Hindlimb muscle (tissue), 1 donor: ENCODE measurements at places on chromosomes 12 and 14.
A peak's percentile ranks its signal among the peaks of the same experiment; 100 is the strongest.

DNA sequence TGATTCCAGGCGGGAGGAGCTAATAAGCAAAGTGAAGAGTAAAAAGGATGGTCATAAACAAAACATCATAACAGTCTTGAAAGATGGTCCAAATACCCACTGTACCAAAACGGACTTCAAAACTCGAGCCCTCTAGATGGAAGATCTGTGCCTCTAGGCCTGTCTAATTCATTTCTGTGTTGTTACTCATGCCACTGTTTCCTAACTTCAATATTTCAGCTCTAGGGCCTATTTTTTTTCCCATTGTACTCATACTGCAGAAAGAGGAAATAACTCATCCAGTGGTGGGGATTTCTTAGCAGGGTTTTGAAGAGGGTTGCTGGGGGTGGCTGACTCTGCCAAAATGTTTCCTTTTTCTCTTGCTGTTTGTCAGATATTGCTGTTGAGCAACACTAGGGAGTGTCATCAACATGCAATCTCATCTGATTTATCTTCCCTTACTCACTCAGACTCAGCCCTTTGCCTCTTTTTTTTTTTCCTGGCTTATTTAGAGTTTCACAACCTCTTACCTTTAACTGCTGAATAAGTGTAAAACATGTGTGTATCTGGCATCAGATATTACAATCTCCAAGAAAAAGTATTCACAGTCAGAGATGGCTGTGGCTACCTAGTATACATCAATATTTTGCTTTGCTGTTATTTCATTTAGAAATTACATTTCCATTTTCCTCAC, 189.6 kb downstream of the DUSP6 start:
- peak; percentile 56 for DNase-seq

DNA sequence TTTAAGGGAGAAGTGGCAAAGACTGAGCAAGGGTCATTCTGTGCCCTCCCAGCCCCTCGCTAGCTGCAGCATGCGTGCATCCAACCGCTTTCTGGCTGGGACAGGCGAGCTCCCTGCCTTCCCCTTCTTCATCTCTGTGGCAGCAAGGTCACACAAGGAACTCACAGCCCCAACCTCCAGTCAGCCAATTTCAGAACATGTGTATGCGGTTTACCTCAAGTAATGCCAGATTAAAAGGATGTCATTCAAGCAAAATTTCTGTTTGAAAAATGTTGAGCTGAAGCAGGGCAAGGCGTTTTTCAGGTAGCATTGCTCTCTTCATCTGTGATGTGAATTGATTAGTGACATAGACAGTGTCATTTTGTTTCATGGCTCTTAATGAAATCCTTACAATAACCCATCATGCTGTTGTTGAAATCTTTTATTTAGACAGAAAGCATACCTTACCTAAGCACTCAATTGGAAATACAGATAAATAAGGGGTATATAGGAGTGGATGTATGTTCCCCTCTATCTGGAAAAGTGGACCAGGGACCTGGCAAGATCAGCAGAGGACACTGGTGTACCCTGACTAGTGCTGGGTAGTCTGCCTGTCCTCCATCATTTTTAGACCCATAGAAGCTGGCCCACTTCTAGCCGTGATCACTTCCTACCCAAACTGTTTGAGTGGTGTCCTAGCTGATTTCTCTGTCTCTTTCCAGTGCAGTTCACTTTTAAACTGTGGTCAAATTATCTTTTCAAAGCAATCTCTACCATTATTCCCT, 82.8 kb upstream of the NEDD1 start:
- no peak for DNase-seq

GRCh38 chr12:108562348-108563135, at the start of gene ISCU:
Gene ISCU (plus strand): TSS chr12:108562596. CDS start chr12:108562623, 27 bp downstream.
- DNase-seq = peak; percentile 99

GRCh38 chr12:103100257-103100831, 142.9 kb downstream of the ASCL1 start:
- DNase-seq = no peak

DNA sequence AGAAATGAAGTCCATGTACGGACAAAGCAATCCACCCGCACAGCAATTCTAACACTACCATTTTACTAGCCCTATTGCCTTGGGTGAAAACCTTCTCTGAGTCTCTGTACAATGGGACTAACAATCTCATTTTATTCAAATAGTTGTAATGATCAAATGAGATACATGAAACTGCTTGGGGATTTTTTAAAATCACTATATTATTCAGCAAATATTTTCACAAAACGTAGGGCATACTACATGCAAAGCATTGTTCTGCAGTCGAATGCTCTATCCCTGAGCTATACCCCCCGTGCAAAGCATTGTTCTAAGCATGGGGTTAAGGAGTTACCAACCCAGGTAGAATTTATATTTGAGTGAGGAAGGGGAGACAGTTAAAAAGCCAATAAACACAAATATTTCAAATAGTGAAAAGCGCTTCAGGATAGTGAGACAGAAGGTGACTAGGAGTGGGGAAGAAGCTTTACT, 554 bp upstream of the ATF7 start:
- DNase-seq = no peak

DNA sequence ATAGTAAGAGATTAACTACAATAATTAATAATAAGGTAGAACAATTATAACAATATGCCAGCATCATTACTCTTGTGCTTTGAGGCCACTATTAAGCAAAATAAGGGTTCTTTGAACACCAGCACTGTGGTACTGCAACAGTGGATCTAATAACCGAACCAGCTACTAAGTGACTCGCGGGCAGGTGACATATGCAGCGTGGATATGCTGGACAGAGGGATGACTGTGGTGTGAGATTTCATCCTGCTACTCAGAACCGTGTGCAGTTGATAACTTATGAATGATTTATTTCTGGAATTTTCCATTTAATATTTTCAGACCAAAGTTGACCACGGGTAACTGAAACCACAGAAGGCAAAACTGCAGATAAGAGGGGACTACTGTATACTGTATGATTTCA, 34.4 kb downstream of the BMAL2 start:
- DNase-seq = no peak

- no peak for DNase-seq
Observed at GRCh38 chr12:112716099-112717093, 75.2 kb upstream of the RPH3A start.

DNA sequence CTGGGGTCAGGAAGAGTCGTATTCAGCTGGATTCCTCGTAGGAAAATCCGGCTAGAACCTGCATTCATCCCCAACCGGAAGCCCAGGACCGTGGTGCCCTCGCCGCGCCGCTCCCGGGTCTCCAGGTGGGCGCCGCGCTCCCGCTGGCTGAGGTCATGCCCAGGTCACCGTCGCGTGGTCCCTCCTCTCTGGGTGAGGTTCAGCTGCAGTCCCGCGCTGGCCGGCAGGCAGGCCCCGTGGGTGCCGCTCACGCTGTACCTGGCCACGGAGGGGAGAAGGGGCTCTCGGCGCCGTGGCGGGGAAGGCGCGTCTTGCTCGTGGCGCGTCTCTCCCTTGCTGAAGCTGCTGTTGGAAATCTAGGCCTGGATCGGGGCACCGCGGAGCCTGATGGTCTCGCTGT, 44.5 kb downstream of the LRTM2 start:
- DNase-seq = no peak

DNA sequence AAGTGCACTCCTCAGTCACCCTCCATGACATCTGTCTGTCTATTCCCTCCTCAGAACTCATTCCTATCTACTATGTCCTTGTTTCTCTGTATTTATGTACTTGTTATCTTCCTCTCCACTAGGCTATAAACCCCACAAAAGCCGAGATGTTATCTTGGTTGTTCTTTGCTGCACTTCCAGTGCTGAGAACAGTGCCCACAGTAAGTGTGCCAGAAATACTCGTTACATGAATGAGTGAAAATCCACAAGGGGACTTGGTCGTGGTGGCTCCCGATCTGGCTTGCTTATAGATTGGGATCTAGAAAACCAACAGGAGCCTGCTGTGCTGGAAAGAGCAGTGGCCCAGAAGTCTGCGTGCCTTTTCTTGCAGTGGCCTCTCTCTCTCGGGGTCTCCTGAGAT, 111.9 kb upstream of the PRMT8 start:
- DNase-seq = no peak

- DNase-seq = no peak
Observed at GRCh38 chr14:92404018-92404417, 81.1 kb downstream of the SLC24A4 start.

DNA sequence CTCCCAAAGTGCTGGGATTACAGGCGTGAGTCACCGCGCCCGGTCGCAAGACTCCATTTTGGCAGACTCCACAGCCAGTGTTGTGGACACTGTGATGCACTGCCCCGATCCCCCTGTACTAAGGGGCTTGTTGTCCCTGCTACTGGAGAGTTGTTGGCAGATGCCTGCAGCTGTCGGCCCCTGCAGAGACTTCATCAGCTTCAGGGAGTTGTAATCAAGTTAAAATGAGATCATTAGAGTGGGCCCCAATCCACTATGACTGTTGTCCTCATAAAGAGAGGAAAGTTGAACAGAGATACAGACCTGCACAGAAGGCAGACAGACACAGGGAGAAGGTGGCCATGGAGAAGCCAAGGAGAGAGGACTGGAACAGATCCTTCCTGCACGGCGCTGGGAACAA, 23.7 kb upstream of the TUBA1A start:
- no peak for DNase-seq

DNA sequence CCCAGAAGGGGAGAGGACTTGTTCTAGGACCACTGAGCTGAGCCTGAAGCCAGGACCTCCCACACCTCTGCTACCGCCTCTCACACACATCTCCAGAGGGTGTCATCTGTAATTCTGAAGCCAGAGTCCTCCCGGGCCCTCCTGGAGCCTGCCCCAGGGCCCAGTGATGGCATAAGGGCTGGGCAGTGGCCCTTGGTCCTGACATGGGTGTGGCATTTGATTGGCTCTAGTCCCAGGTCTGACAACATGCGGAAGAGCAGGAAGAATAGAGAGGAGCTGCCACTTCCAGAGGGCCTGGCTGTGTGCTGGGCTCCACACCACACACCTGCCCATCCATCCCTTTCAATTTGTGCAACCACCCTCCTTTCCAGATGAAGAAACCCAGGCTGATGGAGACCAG, 144.3 kb upstream of the GSC start:
- no peak for DNase-seq

DNA sequence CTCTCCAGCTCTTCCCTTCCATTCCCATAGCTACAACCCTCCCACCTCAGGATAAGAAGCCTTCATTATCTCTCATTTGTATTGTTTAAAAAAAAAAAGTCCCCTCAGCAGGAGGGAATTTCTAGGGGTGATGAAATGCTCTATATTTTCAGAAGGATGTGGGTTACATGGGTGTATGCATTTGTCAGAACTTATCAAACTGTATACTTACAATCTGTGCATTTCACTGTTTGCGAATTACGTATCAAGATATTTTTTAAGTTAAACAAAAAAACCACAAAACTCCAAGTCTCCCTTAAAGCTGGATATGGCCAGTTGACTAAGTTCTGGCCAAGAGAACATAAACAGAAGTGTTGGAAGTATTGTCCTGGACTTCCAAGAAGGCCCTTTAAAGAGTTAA, 2.0 kb upstream of the FKBP11 start:
- no peak for DNase-seq

GRCh38 chr14:28707814-28708213, 58.8 kb upstream of the FOXG1 start:
- DNase-seq = no peak

- DNase-seq = no peak
Observed at GRCh38 chr12:131003716-131004045, 50.0 kb downstream of the ADGRD1 start.

GRCh38 chr14:99781091-99781490, 12.1 kb upstream of the EML1 start:
- no peak for DNase-seq

DNA sequence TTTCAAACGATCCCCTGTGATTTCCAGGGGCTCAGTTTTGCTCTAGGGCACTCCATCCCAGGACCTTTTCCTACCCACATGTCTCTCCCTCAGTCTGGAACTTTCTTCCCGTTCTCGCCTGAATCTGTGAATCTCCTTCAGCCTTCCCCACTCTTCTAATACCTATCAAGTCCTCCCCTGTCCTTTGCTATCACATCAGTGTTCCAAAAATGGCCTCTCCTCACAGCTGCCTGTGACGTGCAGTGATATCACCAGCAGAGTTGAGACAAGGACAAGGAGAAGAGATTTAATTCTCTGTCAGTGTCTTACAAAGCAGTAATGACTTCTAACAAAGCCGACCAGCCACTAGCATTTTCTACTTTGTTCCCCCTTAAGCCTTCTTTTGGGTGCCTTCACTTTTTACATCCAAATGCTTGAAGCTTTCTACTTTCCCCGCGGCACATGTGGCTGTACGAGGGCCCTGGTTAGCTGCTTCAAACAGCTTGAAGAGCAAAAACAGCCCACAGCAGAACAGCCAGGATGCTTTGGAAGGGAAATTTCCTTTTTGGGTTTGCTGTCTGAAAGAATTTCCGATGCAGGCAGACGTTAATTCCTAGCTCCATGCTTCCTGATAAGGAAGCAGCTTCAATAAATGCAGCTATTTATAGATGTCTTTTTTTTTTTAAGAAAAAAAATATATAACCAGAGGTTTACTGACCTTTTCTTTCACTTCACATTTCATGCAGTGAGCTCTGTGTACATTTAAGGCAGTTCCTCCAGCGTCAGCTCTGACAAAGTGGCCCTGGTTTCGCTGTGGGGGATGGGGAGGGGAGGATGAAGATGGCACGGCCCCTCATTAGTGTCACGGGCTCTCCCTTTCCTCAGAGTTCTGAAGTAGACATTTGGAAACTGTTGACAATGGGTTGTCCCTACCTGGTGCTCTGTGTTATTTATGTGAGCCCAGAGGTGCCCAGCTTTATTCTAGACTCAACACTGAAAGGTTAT, 109.3 kb downstream of the ETV6 start:
- DNase-seq = no peak

DNA sequence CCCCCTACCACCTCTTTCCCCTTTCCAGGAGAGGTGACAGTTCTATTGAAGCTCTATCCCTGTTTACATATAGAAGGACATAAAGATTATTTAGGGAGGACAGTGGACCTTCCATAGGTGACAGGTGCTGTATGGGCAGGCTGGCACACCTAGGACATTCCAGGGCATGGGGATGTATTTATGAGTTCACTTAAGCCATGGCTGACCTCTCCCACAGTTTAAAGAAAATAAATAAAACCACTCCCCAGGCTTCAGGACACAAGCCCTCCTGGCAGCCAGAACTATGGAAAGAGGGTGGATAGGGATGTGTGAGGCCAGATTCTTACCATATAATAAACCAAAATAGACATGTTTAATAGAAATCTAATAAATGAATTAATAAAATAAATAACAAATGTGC, 85.6 kb upstream of the HOXC13 start:
- no peak for DNase-seq

- DNase-seq = no peak
Observed at GRCh38 chr14:104366931-104367865, 212.4 kb upstream of the C14orf180 start.

DNA sequence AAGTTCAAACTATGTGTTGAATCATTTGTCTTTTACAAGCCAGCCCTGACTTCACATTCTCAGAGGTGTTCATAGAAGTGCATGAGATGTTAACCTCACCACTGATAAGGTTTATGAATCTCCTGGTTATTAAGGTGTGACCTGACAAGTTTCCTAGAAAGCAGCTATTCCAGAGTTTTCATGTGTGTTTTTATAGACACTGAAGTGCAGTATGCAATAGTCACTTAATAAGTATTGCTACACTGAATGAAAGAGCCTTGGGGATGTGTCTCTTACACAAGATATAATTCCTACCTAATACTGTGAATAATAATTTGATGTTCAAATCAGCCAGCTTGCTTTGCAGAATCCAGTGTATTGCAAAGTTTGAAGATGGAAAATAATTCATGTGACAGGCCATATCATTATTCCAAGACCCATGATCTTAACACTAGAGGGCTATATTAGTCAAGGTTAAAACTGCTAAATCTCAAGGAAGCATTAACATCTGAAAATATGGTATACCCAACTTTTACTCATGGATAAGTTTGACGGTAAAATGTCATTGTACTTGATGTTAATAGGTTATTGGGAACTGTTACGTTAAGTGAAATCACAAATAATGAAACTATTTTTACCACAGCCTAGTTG, 13.0 kb downstream of the SLC25A3 start:
- DNase-seq = no peak
